Muscle of arm (tissue), 14 donors: ENCODE measurements at places on chromosomes 6 and 20.

DNA sequence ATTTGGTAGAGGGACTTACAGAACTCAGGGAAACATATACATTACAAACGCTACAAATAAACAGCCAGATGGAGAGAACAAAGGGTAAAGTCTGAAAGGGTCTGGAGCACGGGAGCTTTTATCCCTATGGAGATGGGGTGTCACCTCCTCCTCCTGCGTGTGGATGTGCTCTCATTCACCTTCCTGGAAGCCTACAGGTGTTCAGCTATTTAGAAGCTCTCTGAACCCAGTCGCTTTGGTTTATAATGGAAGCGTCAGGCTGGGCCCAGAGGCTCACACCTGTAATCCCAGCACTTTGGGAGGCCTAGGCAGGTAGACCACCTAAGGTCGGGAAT is 17.7 kb upstream of the ITCH start:
- no peak for DNase-seq

- no peak for DNase-seq
Measured at GRCh38 chr20:59828125-59829053, 105.0 kb downstream of the SYCP2 start.

DNA sequence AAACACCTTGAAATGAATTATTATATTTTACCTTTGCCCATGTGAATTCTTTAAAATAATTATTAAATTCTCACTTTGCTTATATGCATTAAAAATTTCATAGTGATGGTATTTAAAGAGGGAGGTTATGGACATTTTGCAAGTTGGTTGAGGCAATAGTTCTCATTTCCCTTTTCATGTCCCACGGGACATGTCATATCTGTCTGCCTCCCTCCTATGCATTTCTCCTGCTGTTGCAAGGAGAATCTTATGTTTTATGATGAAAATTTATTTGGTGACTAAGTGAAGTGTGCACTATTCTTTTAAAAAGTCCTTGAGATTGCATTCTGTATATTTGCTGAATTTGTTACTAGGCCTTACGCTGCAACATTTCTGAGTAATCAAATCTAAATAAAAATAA is 67.2 kb downstream of the UTRN start:
- DNase-seq = no peak

GRCh38 chr6:25732468-25733198 is 21.9 kb upstream of the SLC17A4 start:
- no peak for DNase-seq

DNA sequence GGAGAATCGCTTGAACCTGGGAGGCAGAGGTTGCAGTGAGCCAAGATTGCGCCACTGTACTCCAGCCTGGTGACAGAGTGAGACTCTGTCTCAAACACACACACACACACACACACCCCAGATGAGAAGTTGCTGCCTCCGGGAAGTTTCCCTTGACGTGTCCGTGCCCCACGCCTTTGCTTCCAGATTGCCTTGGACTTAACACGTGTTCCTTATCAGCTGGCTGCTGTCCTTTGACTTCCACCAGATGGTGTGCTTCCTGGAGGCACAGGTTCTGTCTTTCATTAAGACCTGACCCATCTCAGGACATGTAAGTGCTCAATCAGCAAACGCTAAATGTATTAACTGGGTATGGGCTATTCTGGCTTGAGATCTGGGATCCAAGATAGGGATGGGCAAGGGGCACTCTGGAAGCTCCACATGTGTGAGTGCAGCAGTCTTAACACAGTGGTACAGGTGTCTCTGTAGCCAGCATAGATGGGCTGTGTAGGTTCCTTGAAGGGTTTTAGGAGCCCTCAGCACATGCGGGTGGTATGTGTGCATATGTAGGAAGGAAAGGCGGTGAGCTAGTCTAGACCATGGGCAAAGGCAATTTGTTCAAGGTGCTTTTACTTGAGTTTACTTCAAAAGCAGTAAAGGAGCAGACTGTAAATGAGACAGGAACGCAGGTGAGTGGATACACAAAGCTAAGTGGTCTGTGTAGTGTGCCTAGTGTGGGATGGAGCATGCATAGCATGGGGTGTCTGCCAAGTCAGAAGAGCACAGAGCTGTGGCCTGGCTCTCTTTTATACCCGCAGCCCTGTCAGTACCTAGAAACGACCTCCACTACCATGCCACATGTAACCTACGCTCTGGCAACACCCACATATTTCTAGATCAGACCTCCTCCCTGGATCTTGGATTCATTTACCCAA is 11.6 kb downstream of the PIGT start:
- no peak for DNase-seq
